Esophagus squamous epithelium (tissue), 5 donors: ENCODE measurements at places on chromosomes 3 and 15. TPM values are rescaled to one million over a fixed set of nuclear protein-coding genes. Genes with fewer than 3 reads are reported as not detected.

Gene FRMD5
- not detected for total RNA-seq

Gene RTP2
- total RNA-seq: not detected

Gene MRPL3
- total RNA-seq: 125 TPM

Gene ITIH4
- total RNA-seq: 1.9 TPM

Gene CCR2
- 0.40 TPM for total RNA-seq

Gene TM4SF18
- 2.1 TPM for total RNA-seq

Gene SLC38A3
- total RNA-seq: not detected

Gene PCLAF
- total RNA-seq: 30.7 TPM

Gene CCDC33
- total RNA-seq: not detected

Gene AGBL1
- 0.11 TPM for total RNA-seq

Gene FURIN
- 43.3 TPM for total RNA-seq

Gene APBA2
- total RNA-seq: 9.9 TPM

Gene C3orf22
- not detected for total RNA-seq

Gene GUCA1C
- total RNA-seq: not detected

Gene CCNDBP1
- 73.1 TPM for total RNA-seq

Gene GRAMD2A
- 1.2 TPM for total RNA-seq

Gene SLC28A1
- total RNA-seq: not detected

Gene BTLA
- total RNA-seq: 0.41 TPM

Gene UBA5
- total RNA-seq: 36.1 TPM

Gene SAMD7
- not detected for total RNA-seq

Gene ZMAT3
- 5.3 TPM for total RNA-seq

Gene GLDN
- 0.64 TPM for total RNA-seq

Gene COL6A5
- total RNA-seq: 0.76 TPM

Gene CPNE9
- total RNA-seq: not detected

Gene IL17RD
- 4.8 TPM for total RNA-seq

Gene FBXL22
- 6.5 TPM for total RNA-seq

Gene PBRM1
- 52.6 TPM for total RNA-seq

Gene LDHAL6B
- not detected for total RNA-seq

Gene CISH
- total RNA-seq: 11.1 TPM

Gene BFSP2
- not detected for total RNA-seq

Gene FBXO45
- total RNA-seq: 19.9 TPM

Gene CKMT1A
- 128 TPM for total RNA-seq

Gene MKRN3
- 6.7 TPM for total RNA-seq

Gene MUC4
- 11.1 TPM for total RNA-seq

Gene AP3B2
- 0.62 TPM for total RNA-seq

Gene MAP2K1
- total RNA-seq: 39.9 TPM

Gene CRTAP
- 113 TPM for total RNA-seq

Gene FOXB1
- total RNA-seq: not detected

Gene CHRNA7
- 1.1 TPM for total RNA-seq

Gene PEX11A
- 6.5 TPM for total RNA-seq

Gene ESYT3
- total RNA-seq: 0.57 TPM

Gene VIPR1
- 9.2 TPM for total RNA-seq

Gene GOLGA6A
- not detected for total RNA-seq

Gene STRIT1
- total RNA-seq: not detected

Gene CACNA2D3
- 6.7 TPM for total RNA-seq

Gene FEZF2
- not detected for total RNA-seq

Gene UBXN7
- total RNA-seq: 15.1 TPM

Gene CLDN1
- total RNA-seq: 39.2 TPM

Gene SEMA5B
- 0.19 TPM for total RNA-seq
